ENCODE measurements at places on chromosomes 11 and 22.

DNA sequence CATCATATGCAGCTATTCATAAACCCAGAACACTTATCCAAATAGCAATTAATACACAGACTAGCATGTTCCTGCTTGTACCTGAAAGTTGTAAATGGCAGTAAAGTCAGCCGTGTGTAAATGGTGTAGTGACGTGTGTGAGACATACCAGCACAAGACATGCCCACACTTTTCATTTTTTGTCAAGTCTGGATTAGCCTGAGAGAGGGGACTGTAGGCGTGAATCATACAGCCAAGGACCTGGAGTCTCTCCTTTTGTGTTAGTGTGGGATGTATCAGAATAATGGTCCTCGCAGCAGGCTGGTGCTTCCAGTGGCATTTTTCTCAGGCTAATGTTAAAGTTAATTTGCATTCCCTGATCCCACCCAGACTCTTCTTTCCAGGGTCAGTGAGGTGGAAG is 116.8 kb upstream of the BMAL1 start:
- no peak for DNase-seq

DNA sequence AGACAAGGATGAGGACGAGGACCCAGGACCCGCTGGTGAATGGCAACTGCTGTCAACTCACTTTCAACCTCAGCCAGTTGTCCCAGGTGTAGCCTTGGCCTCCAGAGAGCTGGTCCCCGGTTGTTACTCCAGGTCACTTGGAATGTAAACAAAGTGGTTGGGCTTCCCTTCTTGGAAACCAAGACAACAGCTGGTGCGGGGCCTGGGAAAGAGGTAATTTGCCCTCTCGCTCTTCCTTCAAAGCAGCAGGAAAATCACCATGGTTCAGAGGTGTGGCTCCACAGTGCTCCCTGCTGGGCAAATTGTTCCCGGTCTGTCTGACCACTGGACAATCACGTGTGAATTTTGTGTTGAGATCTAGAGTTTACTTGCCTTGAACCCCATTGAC is 15.0 kb downstream of the SLC1A2 start:
- DNase-seq, result no peak

GRCh38 chr11:35372565-35373283 is 46.6 kb downstream of the SLC1A2 start:
- DNase-seq, result no peak

DNA sequence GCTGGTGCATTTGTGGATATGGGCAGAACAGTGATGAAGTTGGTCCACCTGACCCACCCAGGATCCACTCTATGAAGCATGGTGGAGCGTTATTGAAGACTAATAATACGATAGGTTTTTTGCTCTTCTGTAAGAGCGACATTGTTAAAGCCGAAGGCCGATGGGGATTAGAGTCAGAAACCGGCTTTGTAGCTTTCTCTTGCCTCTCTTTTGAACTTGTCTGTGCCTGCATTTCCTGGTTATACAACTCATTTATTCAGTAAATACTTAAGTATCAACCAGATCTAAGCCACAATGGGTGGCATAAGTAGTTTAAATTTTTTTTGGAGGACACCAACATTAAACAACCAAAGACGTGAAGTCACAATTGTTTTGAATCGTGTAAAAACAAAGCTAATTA is 93.4 kb downstream of the ARHGAP42 start:
- DNase-seq, result no peak

GRCh38 chr11:41984023-41984422 is 524.6 kb upstream of the LRRC4C start:
- DNase-seq, result no peak

- peak; percentile 27 for DNase-seq
Observed at GRCh38 chr11:44538375-44539054, 26.9 kb upstream of the CD82 start.

DNA sequence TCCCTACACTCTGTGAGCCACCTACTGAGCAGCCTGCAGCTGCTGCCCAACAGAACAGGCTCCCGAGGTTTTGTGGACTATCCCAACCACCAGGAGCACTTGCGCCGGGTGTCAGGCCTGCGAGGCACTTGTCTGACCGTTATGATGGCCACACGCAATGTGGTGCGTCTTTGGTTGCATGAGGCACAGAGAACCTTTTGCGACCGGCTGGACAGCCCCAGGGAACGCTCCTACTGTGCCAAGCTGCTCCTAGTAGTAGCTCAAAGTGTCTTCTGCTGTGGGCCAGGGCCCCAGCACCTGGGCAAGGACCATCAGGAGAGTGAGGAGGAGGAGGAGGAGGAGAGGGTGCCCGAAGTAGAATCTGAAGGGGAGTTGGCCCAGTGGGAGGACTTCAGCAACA is 46.4 kb downstream of the RRP8 start:
- no peak for DNase-seq

- no peak for DNase-seq
Observed at GRCh38 chr11:120057595-120058581, 80.0 kb downstream of the TRIM29 start.

GRCh38 chr11:2164081-2164480 is 3.1 kb upstream of the INS start:
- DNase-seq, result no peak

DNA sequence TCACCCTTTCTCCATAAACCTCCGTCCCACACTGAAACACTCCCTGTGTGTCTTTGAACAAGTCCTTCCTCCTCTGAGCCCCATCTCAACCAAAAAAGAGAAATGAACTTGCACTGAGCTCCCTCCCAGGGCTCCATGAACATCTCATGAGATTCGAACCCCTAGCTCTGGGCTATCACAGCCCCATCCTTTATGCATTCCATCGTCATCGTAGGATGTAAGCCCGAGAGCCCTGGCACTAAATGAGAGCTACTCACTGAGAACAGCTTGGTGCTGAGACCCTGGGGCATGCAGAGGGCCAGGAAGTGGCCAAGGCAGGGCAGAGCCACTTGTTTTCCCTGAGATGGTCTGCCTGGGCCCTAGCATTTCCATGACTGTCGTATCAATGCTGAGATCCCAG is 12.9 kb upstream of the SLC43A3 start:
- no peak for DNase-seq

DNA sequence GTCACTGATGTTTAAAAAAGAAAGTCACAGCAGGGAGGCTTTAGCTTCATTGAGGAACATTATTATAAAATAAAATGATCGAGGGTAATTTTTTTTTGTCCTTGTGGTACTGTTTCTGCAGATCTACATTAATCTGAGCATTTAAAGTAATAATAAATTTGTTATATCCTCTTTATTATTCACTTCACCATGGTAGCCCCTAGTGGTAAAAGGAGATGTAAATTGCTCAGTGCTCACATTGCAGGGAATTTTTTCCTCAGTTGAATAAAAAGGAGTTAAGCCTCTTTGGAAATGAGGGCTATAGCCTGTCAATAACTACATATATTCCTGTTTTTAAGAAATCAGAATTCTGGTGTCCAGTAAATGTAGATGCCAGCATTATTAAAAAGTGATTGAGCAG is 99.7 kb upstream of the VPREB1 start:
- no peak for DNase-seq

GRCh38 chr22:28398981-28399380 is 280.7 kb downstream of the TTC28 start:
- no peak for DNase-seq

- no peak for DNase-seq
Observed at GRCh38 chr11:44791316-44791925, 64.7 kb downstream of the TSPAN18 start.

DNA sequence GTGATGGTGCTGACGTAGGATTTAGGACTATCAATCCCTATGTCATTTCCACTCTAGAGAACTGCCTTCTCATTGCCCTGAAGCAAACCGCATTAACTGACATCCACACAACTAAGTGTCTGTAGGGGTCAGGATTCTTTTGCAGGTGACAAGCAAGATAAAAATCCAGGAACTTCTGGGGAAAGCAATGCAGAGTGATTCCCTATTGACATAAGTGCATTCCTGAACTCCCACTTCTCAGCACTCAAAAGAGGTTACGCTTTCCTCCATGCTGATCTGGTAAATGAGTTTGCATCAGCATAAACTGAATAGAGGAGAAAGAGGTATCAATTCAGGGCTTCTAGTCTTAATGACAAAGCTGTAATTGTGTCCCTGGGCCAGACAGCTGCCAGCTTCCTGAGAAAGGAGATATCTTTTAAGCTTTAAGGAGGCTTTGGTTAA is 224.6 kb upstream of the ISX start:
- no peak for DNase-seq

DNA sequence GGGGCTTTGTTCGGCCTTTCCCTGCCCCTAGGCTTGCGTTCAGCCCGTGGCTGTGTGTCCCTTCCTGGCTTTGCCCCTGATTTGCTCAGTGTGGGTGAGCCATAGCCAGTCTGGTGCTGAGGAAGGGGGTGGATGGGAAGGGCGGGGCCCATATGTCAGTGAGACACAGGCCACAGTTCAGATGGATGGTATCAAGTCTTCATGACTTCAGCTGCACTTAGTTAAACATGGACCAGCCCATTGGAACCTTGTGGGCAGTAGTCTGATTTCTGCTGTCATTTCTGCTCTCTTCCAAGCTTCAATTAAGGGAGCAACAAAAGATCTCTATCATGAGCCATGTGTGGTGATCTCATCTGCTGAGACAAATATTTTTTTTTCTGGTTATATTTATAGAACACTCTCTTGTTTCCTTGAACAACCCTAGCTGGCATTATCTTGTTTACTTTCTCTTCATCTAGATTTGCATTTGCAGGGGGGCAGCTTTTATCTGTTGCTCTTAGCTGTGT is 21.6 kb upstream of the PEX26 start:
- no peak for DNase-seq

DNA sequence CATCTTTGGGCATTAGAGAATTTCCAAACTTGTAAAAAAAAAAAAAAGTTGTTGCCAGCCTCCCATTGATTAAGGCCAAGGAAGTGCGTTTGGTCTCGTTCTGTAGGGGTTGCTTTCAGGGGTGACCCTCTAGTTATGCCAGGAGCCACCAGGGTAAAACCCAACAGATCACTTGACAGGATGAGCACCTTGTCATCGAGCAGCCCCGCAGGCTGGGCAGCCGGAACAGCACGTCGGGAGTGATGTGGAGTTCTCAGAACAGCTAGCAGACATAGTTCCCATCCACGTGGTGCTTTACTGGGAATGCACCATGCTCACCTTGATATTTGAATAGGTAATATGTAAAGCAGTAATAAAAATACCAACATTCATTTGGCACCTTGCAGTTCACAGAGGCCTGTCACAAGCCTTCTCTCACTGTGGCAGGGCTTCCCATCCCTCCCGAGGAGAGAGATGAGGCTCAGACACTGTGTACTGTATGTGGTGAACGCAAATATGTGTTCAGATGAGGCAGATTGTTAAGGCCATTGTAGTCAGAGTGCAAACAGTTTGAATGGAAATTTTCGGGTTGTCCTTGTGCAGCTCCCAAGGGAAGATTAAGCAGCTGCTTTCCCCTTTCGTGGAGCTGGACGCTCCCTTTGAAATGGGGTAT is 70.9 kb upstream of the SORL1-AS1 start:
- no peak for DNase-seq

GRCh38 chr22:35148866-35149548 is 83.0 kb downstream of the ISX start:
- DNase-seq, result no peak

DNA sequence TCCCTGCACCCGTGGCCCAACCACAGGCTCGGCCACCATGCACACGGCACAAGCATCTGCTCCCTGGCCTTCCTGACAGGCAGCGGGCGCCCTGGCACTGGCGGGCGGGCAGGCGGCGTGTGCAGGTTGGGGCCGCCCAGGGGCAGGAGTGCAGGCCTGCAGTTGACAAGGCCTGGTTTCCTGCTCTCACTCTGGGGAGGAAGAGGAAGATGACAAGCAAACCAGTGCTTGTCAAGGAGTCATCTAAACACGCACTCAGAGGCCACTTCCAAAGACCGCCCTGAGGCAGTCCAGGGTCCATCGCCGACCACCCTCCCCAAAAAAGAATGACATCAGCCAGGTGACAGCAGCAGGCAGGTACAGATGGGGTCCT is 65.3 kb upstream of the LINC01488 start:
- DNase-seq, result no peak

GRCh38 chr11:16603245-16603644 is 135.2 kb upstream of the C11orf58 start:
- DNase-seq, result no peak

DNA sequence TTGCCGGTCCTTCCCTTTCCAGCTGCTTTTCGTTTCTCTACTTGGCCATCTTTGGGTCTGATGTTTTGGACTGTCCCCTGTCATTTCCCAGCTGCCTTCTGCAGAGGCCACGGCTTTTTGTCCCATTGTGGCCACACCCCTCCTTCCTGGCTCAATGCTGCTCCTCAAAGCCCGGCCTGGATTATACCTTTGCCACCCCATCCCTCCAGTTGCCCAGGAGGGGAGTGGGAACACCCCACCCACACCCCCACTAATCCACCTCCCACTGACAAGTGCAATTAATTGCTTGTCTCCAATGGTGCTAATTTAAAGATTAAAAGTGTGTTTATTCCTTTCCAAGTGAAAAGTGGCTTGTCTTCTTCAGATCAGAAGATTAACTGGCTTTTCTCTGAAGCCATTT is 34.2 kb upstream of the CSNK2A3 start:
- DNase-seq, result no peak

DNA sequence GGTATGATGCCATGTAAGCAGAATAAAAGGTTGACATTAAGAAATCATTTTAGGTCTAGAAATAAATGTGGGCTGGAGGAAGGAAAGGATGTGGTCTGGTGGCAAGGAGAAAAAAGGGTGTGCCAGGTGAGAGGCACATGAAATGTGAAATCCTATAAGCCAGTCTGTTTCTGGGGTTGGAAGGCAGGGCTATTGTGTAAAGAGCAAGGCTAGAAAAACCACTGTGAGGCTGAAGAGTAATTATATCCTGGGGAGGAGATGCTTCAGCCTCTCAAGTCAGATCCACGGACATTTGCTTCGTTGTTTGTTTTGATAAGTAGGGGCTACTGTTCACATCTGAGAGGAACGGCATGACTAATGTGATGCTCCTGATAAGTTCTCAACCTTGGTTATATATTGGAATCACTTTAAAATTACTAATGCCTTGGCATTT is 77.5 kb upstream of the CTSC start:
- DNase-seq, result no peak

GRCh38 chr11:63099555-63099954 is 44.5 kb downstream of the SLC22A24 start:
- no peak for DNase-seq

- DNase-seq, result no peak
Observed at GRCh38 chr11:90229791-90230190, 6.9 kb upstream of the CHORDC1 start.

DNA sequence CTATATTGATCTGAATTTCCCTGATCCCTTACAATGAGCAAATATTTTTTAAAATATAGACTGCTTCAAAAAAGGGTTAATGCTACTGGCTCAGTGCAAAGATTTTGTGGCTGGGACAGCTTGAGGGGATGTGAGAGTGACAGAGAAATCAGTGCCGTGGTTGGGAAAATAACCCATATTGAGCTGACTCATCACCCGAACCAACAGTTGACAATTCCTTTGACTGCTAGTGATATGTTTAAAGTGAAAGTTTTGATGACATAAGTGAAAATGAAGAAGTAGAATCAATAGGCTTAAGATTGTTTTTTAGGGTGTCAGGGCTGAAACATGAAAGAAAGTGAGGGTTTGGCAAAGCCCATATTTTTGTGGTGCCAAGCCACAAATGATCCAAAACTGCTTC is 257.1 kb upstream of the TENM4 start:
- DNase-seq, result no peak
